Liver (tissue), 10 donors: ENCODE measurements at places on chromosomes 6 and 20. TPM values are rescaled to one million over a fixed set of nuclear protein-coding genes. Genes with fewer than 3 reads are reported as not detected.
A peak's percentile ranks its signal among the peaks of the same experiment; 100 is the strongest.

- no peaks in the 10 kb centered on the region for H3K36me3 ChIP-seq
- H3K4me1 ChIP-seq, result no peaks in the 10 kb centered on the region
- no peaks in the 10 kb centered on the region for H3K27me3 ChIP-seq
- DNase-seq, result no peak
These were observed 121.4 kb upstream of the RREB1 start for GRCh38 chr6:6986344-6986743.

KCNK16 gene
- polyA plus RNA-seq, result not detected

DNA sequence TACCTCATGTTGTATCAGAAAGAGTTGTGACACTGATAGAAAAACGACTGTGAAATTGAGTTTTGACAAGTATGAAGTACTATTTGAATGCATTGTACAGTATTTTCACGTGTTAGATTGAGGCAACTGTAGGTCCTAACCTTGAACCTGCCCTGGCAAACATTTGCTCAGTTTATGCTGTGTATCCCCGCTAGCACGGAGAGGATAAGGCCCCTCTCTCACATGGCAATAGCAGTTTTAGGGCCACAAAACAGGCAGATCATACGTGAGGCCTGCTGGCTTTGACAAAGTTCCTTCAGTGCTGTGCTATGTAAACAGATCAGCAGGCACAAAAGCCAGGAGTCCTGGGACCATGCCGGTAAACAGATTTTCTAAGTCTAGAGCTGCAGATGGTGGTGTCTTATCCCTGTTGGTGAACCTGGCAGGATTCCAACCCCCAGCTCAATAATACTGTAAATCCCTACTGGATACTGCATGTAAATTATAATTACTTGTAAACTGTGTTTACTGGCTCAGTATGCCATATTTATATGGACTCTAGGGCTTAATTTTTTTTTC, 23.8 kb upstream of the FAM217A start:
- no peak for DNase-seq
- no peaks in the 10 kb centered on the region for H3K4me1 ChIP-seq
- H3K4me3 ChIP-seq, result no peak overlapping the region
- H3K36me3 ChIP-seq, result no peaks in the 10 kb centered on the region
- H3K27me3 ChIP-seq, result no peaks in the 10 kb centered on the region

GRCh38 chr20:35617397-35618262, 2.0 kb downstream of the SPAG4 start:
- peak overlapping the region; percentile 65 for H3K27ac ChIP-seq
- H3K4me1 ChIP-seq, result peaks cover 33% of the 10 kb centered on the region
- DNase-seq, result no peak
- H3K4me3 ChIP-seq, result peak overlapping the region; percentile 30
- H3K36me3 ChIP-seq, result no peaks in the 10 kb centered on the region
- H3K27me3 ChIP-seq, result no peaks in the 10 kb centered on the region

DNA sequence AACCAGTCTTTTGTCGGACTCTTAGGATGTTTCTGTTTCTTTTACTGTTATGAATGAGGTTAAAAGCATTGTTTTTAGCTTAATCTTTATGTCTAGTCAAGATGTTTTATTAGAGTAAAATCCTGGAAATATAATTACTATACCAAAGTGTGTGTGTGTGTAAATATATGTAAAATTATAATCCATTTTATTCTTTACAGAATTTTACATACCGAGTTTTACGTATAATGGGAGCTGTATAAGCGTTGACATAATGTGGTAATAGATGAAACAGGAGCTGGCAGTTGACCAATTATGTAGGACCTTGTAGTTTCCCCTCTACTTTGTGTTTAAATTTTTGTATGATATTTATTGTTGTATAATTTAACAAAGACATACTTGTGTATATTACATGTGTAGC, 16.7 kb downstream of the MAP3K4 start:
- no peaks in the 10 kb centered on the region for H3K27me3 ChIP-seq
- no peak overlapping the region for H3K4me3 ChIP-seq
- no peaks in the 10 kb centered on the region for H3K4me1 ChIP-seq
- no peaks in the 10 kb centered on the region for H3K36me3 ChIP-seq
- H3K27ac ChIP-seq, result no peak overlapping the region
- DNase-seq, result no peak

GRCh38 chr6:90403489-90404381, 107.1 kb upstream of the BACH2 start:
- no peak overlapping the region for H3K27ac ChIP-seq
- H3K4me1 ChIP-seq, result no peaks in the 10 kb centered on the region
- no peak for DNase-seq
- H3K4me3 ChIP-seq, result no peak overlapping the region
- no peaks in the 10 kb centered on the region for H3K36me3 ChIP-seq
- H3K27me3 ChIP-seq, result peaks cover 2% of the 10 kb centered on the region

- no peak overlapping the region for H3K4me3 ChIP-seq
- no peak overlapping the region for H3K27ac ChIP-seq
- no peaks in the 10 kb centered on the region for H3K27me3 ChIP-seq
- no peaks in the 10 kb centered on the region for H3K4me1 ChIP-seq
These were observed 35.4 kb downstream of the FYN start for GRCh38 chr6:111837641-111838500.

KIAA0408 gene
- not detected for polyA plus RNA-seq

DNA sequence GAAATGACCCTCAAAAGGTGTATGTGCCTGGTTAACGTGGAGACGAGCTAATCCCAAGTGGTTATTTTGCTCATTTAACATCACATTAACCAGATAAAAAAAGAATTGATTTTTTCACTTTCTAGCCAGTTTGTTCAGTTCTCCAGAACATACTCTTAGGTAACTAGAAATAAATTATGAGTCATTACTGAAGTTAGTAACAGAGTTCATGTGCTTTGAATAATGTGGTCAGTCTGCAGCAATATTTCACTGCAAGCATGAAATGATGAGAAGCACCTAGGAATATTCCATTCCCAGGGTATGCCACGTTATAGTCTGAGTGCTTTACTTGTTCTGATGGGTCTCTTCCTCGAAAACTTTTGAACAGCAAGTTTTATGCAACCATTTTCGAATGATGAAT, 138.3 kb upstream of the INSM1 start:
- H3K36me3 ChIP-seq, result no peaks in the 10 kb centered on the region
- H3K4me1 ChIP-seq, result no peaks in the 10 kb centered on the region
- H3K4me3 ChIP-seq, result no peak overlapping the region
- DNase-seq, result no peak

CITED2 gene
- polyA plus RNA-seq, result 14.5 TPM

ADGB gene
- not detected for polyA plus RNA-seq

- DNase-seq, result no peak
- H3K4me1 ChIP-seq, result no peaks in the 10 kb centered on the region
- H3K27me3 ChIP-seq, result no peaks in the 10 kb centered on the region
- no peaks in the 10 kb centered on the region for H3K36me3 ChIP-seq
- no peak overlapping the region for H3K4me3 ChIP-seq
- H3K27ac ChIP-seq, result no peak overlapping the region
These were observed 100.8 kb downstream of the MOXD1 start for GRCh38 chr6:132300323-132300949.

- H3K27ac ChIP-seq, result no peak overlapping the region
- DNase-seq, result no peak
- no peaks in the 10 kb centered on the region for H3K36me3 ChIP-seq
- H3K4me1 ChIP-seq, result no peaks in the 10 kb centered on the region
- H3K4me3 ChIP-seq, result no peak overlapping the region
- H3K27me3 ChIP-seq, result no peaks in the 10 kb centered on the region
These were observed 112.8 kb upstream of the JARID2 start for GRCh38 chr6:15132854-15133670.

DNA sequence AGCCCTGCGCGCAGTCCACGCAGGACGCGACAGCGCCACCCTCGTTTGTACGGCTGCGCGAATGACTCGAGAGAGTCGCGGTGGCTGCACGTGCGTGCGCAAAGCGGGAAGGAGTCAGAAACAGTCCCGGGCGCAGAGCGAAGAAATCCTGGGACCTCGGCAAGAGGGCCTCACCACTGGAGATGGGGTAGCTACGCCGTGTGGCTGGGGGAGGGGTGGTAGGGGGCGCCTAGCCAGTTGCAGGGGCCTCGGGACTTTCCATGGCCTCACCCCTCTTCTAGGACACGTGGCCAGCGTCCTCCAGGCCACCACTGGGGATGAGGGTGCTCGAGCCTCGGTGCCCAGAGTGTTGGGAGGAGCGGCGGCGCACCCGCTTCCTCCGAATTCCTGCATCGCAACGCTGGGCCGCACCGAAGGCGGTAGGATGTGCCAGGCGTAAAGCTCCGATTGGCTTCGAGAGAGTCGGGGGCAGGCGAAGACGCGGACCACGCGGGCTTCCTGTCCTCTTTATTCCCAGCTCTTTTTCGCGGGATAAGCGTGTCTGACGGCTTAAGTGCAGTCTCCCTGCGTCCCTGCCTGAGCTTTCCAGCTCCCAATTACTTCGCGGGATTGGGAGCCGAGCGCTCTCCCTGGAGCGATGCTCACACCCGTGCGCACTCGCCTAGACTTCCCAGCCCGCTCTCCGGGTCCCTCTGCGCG, 38.7 kb downstream of the NCR2 start:
- peaks cover 19% of the 10 kb centered on the region for H3K27me3 ChIP-seq
- no peak overlapping the region for H3K4me3 ChIP-seq
- DNase-seq, result no peak
- H3K36me3 ChIP-seq, result no peaks in the 10 kb centered on the region

GRCh38 chr6:23267651-23268050, 698.3 kb downstream of the HDGFL1 start:
- H3K27me3 ChIP-seq, result no peaks in the 10 kb centered on the region
- H3K4me1 ChIP-seq, result peaks cover 7% of the 10 kb centered on the region
- no peak overlapping the region for H3K27ac ChIP-seq
- DNase-seq, result no peak

DNA sequence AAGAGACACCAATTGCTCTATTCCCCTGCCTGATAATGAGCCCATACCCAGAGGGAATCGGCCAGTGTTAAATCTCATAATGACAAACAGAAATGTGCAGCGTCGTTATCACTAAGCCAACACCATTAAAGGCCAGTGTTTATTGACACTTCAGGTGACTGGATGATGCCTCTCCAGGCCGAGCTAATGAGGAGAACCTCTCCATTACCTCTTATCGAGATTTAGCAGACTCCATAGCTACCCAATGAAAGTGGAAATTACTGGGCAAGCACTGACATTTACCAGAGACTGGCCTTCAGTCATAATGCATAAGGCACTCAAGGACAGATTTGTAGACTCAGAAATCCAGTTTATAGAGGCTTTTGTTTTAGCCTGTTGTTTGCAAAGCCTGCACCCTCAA, 669.5 kb downstream of the MAFB start:
- no peaks in the 10 kb centered on the region for H3K36me3 ChIP-seq
- no peaks in the 10 kb centered on the region for H3K27me3 ChIP-seq
- H3K27ac ChIP-seq, result no peak overlapping the region
- DNase-seq, result no peak
- no peaks in the 10 kb centered on the region for H3K4me1 ChIP-seq
- H3K4me3 ChIP-seq, result no peak overlapping the region

POU3F2 gene
- not detected for polyA plus RNA-seq

PGBD1 gene
- 0.93 TPM for polyA plus RNA-seq

SLC4A11 gene
- 0.08 TPM for polyA plus RNA-seq

DNA sequence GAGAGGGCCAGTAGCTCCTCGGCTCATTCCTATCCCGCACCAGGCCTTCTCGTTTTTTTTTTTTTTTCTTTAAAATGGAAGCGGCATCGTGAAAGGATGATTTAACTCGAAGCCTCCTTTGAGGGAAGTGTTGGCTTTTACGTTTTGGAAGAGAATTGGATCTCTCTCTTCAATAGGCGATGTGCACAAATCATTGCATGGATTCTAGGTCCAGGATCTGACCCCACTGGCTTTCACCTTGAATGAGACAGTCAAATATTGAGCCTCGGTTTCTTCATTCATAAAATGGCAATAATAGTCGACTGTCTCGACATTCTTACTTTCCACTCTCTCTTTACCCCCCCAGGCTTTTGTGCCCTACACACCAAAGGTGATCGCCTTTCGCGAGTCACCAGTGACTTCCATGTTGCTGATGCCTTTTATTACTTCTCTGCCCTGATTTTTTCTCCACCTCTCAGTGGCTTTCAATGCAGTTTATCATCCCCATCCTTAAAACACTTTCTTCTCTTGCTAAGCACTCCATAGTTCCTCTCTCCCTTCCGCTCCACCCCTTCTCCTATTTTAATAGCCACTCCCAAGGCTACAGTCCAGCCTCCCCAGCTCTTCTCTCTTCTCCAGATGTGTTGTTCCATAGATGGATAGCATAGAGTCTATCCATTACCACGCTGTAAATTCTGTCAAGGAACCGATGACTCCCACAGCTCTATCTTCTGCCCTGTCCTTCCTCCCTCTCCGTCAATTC, 473 bp upstream of the DTNBP1 start:
- DNase-seq, result no peak
- H3K27ac ChIP-seq, result peak overlapping the region; percentile 59
- H3K27me3 ChIP-seq, result no peaks in the 10 kb centered on the region
- H3K36me3 ChIP-seq, result no peaks in the 10 kb centered on the region

- H3K27ac ChIP-seq, result no peak overlapping the region
- H3K36me3 ChIP-seq, result peaks cover 70% of the 10 kb centered on the region
- H3K4me1 ChIP-seq, result no peaks in the 10 kb centered on the region
- no peak overlapping the region for H3K4me3 ChIP-seq
- DNase-seq, result no peak
These were observed 26.9 kb downstream of the PXDC1 start for GRCh38 chr6:3724451-3725144.

- no peak for DNase-seq
- no peaks in the 10 kb centered on the region for H3K36me3 ChIP-seq
- H3K4me3 ChIP-seq, result no peak overlapping the region
- H3K4me1 ChIP-seq, result peaks cover 7% of the 10 kb centered on the region
- no peak overlapping the region for H3K27ac ChIP-seq
- H3K27me3 ChIP-seq, result no peaks in the 10 kb centered on the region
These were observed 104.1 kb upstream of the FOXA2 start for GRCh38 chr20:22688485-22688884.
